ENCODE measurements at places on chromosomes 7 and 10.

DNA sequence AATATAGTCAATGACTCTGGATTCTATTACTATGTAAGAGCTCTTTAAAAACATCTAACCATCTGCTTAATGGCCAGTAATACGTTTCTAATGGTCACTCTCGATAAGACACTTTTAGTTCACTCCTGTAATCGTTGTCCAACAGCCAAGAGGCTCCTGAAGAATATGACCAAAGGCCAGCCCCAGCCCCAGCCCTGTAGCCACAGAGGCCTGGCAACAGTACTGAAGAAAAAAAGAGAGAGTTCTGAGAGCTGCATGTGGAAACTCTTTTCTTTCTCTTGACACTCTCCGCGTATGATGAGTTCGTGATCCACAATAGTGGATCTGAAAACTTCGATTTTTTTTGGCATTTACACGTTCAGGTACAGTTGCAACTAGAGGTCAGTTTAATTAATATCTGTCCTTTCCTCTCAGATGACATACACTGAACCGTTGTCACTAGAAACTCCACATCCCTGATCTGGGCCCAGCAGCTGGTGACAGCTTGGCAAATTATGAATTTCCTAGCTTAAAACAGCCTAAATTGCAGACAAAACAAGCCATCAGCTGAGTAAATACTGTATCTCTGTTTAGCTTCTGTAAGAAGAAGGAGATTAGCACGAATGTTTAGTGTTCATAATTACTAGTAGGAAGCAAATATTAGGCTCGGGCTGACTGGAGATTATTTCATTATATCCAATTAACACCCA lies 456.7 kb downstream of the LRMDA start:
- DNase-seq, result no peak

DNA sequence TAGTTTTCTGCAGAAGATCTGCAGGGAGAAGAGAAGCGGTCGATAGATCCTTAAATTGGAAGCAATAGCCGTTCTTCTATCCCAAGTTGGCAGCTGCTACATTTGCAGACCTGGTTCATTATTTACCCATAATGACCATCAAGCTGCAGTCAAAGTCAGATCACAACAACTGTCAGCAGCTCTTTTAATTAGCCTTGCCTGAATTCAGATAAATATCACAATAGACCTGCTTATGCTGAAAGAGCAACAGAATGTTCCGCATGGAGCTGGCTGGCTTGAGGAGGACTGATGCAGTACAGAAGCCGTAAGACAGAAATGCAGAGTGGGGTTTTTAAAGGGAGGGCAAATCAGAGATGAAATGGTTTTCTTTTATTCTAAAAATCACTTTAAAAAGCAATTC lies 109.4 kb downstream of the HIBADH start:
- no peak for DNase-seq

- no peak for DNase-seq
Measured at GRCh38 chr10:5632446-5632845, 33.9 kb downstream of the ASB13 start.

- peak; percentile 60 for DNase-seq
Measured at GRCh38 chr7:87312215-87312865, 33.1 kb upstream of the CROT start.

- no peak for DNase-seq
Measured at GRCh38 chr10:66695046-66695445, 230.8 kb upstream of the LRRTM3 start.

GRCh38 chr7:151856516-151856915 lies 20.4 kb downstream of the PRKAG2 start:
- DNase-seq, result no peak

DNA sequence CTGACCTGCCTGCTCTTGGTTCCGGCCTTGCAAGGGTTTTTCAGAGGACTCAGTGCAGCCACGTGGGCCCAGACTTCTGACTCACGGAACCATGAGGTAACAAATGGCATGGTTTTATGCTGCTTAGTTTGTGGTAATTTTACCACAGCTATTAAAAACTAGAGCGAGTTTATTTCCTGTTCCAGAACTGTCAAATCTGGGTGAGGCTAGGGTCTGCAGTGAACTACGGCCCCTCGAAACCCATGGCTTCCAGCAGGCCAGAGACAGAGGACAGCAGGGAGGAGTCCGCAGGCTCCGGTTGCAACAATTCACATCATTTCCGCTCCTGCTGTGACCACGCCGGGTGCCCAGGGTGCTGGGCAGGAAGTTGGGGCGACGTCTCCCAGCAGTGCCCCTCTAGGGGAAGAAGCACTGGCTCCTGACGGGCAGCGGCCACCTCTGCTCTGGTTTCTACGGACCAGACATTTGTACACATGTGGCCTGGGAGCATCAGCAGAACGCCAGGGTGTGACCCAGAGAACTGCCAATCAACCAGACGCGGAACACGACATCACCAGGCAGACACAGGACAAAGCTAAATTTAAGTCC lies 74.8 kb downstream of the ADARB2 start:
- no peak for DNase-seq

All from WTC11 (cell line).